ENCODE measurements at places on chromosomes 16 and 17. TPM values are rescaled to one million over a fixed set of nuclear protein-coding genes. Genes with fewer than 3 reads are reported as not detected.

The CACNG4 gene
- 0.18 TPM for total RNA-seq

- no peak for DNase-seq
Measured at GRCh38 chr16:4321286-4322120, 5.6 kb downstream of the GLIS2 start.

DNA sequence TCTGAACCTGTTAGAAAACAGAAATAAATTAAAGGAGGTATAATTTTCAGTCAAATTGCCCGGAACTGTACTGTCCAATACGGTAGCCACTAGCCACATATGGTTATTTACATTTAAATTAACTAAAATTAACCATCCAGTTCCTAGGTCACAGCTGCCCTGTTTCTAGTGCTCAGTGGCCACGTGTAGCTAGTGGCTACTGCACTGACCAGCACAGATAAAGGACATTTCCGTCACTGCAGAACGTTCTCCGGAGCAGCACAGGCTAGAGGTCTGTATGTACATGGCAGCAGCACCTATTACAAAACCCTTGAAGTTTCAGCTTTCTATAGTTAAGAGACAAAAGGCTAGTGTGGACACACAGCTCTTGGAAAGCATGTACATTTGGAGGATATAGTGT, 33.7 kb downstream of the CPSF4L start:
- no peak for DNase-seq

DNA sequence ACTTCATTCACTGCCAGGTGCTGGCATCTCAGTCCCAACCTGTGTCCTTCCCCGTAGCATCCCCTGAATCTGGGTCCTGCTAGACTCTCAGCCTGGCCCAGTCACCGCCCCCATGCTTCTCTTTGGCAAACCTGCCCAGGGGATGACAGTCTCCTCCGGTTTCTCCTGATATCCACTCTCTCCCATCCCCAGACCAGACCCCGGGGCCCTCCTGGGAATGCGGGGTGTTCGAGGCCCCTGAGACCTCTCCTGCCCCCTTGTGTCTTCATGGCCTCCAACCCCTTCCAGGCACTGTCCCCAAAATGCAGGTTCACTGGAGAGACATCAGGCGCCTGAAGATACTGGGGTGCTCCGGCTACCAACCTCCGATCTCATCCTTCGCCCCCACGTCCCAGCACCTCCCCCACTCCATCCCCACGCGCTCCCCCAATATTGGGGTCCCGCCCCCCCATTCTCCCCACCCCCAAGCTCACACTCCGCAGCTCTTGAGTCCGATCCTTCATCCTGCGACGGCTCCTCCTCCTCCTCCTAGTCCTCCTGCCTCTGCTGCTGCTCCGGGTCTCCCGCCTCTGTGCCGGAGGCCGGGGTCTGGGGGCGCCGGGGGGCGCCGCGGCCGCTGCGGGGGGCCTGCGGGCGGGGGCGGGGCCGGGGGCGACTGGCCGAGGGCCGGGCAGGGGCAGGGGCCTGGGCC, 399 bp downstream of the STX1B start:
- DNase-seq = no peak

- no peak for DNase-seq
Measured at GRCh38 chr17:57999496-58000017, 7.5 kb downstream of the SRSF1 start.

GRCh38 chr17:15432807-15433611, 34.4 kb downstream of the CDRT4 start:
- DNase-seq = no peak

- DNase-seq = no peak
Measured at GRCh38 chr17:44501866-44502375, 1.3 kb downstream of the GPATCH8 start.

GRCh38 chr16:3401719-3402397, 843 bp downstream of the ZNF174 start:
- DNase-seq = no peak

GRCh38 chr17:38579083-38579480, 26.7 kb downstream of the SRCIN1 start:
- DNase-seq = no peak
